Dermis lymphatic vessel endothelial cell (primary cell): ENCODE measurements at places on chromosomes 7 and 10. TPM values are rescaled to one million over a fixed set of nuclear protein-coding genes. Genes with fewer than 3 reads are reported as not detected.

The SKAP2 gene
- 10.5 and 14.1 TPM in 2 replicates for total RNA-seq

The SVOPL gene
- total RNA-seq = not detected in 2 replicates

The SMARCD3 gene
- total RNA-seq = 1.3 and 2.1 TPM in 2 replicates

The CACUL1 gene
- total RNA-seq = 28.1 and 34.6 TPM in 2 replicates

The SPDYE2 gene
- total RNA-seq = not detected in 2 replicates
